ENCODE measurements at places on chromosomes 4 and X.

- no peak for DNase-seq
These were observed 567.3 kb upstream of the ACTRT1 start for GRCh38 chrX:128619490-128619889.

DNA sequence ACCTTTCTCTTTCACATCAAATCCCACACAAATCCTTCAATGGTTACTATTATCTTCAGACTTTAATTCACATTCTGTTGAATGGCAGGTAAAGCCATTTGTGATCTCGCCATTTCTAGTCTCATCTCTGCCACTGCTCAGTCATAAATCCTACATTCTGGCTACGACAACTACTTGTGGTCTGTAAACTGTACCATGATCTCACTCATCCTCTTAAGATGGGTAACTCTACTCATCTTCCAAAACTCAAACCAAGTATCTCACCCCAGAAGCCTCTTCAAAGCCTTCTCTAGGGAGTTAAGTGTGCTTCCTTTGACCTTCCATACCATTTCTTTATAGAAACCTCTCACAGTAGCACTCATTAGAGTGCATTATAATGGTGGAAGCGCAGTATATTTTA, 101.8 kb downstream of the NEK1 start:
- no peak for DNase-seq

DNA sequence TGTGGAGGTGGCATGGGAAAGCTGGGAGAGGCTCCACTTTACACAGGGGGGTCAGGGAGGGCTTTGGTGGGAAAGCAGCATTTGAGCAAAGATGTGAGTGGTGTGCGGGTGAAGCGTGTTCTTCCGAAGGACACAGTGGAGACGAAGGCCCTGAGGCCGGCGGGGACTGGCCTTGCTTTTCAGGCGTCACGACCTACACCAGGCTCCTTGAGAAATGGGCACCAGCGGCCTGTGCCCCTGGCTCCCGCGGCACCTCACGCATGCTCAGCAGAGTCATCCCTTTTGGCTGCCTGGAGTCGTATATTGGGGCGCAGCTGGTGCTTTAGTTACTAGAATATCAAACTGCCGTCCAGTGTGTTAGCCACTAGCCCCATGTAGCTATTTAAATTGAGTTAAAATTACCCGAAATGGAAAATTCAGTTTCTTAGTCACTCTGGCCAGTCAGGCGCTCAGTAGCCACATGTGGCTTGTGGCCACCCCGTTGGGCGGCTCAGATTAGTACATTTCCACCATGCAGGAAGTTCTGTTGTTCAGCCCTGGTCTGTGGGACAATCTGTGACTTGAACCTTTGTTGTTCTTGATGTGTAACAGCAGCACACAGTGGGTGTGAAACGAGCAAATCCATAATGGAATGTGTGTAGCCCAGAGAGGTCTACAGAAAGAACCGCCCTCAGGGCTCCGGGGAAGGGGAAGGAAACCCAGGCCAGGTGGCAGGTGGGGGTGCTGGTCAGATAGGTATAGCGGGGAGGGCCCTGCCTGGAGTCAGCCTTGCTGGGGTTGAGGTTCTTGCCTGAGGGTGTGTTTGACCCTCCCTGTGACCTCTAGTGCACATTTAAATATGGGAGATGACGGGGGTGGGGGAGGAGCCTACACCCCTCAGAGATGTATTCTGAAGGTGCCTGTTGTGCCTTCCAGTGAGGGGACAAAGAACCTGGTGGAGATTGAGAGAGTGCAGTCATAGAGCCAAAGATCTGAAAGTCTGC, 30.4 kb downstream of the TBC1D14 start:
- DNase-seq = no peak

DNA sequence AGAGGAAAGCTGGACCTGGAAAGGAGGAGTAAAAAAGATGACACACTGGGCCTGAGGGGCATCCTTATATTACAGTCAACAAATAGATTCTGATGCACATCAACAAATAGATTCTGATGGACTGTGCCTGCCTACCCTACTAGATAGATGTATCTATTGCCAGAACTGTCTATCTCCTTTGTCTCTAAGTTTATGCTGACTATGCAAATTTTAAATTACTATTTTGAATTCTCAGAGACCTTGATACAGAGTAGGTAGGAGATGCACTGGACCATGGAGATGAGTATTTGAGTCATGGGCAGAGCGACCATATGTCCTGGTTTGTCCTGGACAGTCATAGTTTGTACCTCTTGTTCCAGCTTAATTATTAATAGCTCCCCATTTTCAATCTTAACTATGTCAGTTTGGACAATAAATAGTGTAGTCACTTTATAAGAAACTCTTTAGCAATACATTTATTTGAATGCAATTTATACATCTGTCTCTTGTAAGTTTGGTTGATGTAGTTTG, 247.9 kb upstream of the PPP1R2C start:
- DNase-seq = no peak

GRCh38 chr4:77196866-77197265, 39.9 kb downstream of the CCNG2 start:
- DNase-seq = no peak

GRCh38 chrX:70998411-70999027, 67.6 kb upstream of the SLC7A3 start:
- DNase-seq = no peak

DNA sequence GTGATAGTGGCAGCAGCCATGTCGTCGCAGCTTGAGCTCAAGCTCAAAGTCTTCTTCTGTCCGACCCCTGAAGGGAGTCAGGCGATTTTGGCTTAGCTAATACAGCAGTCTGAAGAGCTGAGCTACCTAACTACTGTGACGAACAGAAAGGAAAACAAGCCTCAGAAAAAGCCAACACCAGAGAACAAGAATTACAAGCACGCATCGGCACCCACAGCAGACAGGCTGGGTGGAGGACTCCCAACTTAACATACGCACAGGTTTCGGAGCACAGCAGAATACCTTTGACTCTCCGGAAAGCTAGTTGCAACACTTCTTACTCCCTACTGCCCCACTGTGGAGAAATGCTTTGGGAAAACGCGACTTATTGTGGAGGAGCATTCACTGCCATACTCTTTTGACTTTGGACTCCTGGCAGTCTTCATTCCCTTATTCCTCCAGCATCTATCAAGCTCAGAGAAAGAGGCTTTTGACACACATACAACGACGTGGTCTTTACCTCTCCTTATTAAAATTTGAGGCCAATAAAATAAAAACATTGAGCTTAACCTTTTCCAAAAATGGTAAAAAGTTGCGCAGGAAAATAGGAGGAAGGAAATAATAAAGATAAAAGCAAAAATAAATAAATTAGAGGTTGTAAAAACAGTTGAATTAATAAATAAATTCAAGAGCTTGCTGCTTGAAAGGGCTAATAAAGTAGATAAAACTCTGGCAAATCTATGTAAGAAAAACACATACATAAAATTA, 41.3 kb upstream of the GPC3 start:
- DNase-seq = no peak

- DNase-seq = no peak
These were observed 291.7 kb downstream of the USP46 start for GRCh38 chr4:52367282-52367830.

DNA sequence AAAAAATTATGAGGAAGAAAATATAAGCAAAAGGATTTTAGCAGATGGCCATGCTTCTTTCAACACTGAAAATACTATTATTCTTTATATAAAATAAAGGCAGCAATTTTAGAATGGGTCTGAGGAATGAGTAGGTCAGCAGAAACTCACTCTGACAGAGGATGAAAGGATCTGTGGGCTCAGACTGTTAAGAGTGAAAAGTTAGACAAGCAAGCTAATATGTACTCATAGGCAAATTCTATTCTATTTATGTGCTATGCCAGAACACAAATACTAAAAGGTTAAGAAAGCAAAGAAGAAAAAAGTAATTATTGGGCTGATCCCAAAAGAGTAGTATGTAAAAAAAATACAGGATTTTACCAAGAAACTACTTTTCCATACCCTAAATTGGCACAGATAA, 13.9 kb downstream of the LCORL start:
- DNase-seq = no peak

GRCh38 chr4:86220121-86220520, 139.7 kb downstream of the MAPK10 start:
- no peak for DNase-seq

DNA sequence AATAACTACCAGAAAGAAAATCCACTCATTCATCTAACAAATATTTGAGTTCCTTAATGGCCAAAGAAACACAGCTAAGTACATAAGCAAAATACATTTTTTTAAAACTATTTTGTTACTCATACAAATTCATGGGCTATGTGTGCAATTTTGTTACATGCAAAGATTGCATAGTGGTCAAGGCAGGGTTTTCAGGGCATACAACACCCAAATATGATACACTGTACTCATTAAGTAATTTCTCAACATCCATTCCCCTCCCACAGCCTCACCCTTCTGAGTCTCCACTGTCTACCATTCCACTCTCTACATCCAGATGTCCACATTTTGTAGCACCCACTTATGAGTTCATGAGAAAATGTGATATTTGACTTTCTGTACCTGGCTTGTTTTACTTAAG, 58.2 kb downstream of the BRWD3 start:
- no peak for DNase-seq

GRCh38 chr4:52263607-52264006, 212.5 kb downstream of the SPATA18 start:
- no peak for DNase-seq

- DNase-seq = no peak
These were observed 137.1 kb downstream of the PJA1 start for GRCh38 chrX:69028006-69028760.

DNA sequence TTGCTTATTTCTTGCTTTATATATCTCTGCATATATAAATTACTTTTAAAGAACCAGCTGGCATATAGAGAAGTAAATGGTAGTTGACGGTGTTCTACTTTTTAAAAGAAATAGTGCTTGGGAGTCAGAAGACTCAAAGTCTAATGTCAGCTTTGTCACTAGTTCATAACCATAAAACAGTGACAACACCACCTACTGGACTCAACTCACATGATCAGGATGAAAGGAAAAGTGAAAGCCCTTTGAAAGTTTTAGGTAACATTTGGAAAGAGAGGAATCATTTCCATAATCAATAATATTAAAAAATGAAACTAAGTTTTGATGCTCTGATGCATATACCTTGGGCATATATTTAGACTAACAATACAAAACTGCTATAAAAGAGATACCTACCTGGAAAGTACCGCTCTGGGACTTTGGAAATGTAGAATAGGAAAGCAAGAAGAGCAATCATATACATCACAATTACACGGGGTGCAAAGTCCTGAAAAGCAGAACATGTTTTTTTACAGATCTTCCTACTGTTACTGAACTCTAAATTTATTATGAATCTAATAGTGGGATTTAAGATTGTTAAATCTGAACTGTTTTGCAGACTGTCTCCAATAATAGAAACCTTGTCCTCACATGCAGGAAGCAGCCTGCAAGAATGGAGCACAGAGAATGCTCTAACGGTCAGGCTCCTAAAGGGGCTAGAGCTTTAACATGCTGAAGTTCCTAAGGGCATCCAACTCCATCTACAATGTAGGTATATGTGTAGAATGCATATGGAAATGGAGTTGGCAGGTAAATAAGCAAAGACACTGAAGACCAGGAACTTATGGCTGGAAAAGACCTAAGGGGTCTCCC, 15.6 kb downstream of the PAQR3 start:
- no peak for DNase-seq

GRCh38 chrX:38558686-38559085, 2.7 kb upstream of the TSPAN7 start:
- no peak for DNase-seq

DNA sequence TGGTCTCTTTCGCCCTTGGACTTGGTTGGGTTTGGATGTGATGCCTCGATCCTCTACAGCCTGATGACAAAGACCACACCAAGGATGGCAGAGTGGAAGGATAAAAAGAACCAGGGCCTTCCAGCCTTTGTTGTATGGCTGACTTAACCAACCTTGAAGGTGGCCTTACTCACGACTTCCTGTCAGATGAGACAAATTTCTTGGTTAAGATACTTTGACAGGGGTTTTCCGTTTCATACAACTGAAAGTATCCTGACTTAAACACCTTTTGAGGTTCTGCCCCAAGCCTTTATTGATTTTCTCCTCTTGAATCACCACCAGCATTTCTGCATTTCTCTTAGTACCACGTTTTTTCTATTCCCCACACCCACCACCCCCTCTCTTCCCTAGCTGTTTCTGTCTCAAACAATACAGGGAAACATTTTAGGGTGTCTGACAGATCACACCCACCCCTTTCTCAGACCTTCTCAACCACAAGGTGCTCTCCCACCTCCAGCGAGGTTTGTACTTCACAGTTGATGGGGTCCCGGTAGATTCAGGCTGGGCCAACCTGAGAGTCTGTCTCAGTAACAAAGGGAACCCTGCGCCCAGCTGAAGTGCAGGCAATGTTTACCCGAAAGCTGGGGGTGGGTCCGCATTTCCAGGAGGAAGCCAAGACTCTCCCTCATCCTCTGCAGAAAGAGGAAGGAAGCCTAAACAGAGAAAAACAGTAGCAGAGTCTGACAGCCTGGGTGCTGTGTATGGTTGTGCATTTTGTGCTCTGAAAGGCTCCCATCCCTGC, 5.0 kb upstream of the TSPAN5 start:
- no peak for DNase-seq

DNA sequence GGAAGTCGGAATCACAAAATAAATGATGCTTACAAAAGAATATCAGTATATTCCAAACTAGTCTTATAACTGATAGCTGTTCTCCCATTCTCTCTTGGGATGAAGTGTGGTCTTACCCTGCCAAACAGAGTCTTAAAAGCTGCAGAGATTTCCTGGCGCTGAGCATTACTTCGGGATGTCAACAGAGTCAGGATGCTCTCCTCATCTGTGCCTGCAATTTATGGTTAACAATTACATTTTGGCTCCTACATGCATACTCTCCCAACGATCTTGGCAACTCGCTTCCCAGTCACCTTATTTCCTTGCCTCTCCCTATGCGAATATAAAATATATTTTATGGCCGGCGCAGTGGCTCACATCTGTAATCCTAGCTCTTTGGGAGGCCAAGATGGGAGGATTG, 12.2 kb downstream of the ANXA5 start:
- DNase-seq = no peak

GRCh38 chr4:8855818-8856245, 15.8 kb downstream of the HMX1 start:
- no peak for DNase-seq

- no peak for DNase-seq
These were observed 186.1 kb upstream of the CASK start for GRCh38 chrX:42109428-42109827.

DNA sequence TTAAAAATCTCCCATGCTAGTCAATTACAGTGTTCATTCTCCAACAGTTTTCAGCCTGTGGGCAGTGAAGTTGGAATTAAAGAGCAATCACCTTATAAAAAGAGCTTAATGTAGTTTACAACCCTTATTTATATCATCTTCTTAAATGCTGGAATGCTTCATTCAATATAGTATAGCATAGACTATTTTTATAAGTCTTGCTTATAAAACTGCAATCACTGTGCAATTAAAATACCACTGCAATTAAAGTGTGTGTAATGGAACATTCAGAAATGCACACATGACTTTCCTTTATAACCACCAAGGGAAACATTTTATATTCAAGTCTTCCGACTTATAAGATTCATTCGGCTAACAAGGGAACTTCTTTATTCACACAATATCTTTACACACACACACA, 16.4 kb upstream of the DCAF8L1 start:
- no peak for DNase-seq

DNA sequence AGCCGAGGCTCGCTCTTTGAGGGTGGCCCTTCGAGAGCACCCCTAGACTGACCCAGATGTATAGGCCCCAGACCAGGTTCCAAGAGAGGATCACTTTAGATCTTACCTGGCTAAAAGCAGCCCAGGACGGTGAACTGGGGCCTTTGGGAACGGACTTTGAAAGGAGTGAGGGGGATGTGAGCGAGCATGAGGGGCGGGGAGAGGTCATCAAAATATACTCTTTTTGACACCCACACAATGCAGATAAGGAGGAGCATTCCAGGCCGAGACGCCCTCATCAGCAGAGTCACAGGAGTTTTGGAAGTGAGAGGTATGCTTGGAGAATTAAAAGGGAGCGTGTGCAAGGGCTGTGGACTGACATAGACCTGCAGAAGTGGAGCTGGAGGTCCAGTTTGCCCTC, 528 bp downstream of the NSDHL start:
- no peak for DNase-seq
